ENCODE measurements at places on chromosomes 12 and 14. TPM values are rescaled to one million over a fixed set of nuclear protein-coding genes. Genes with fewer than 3 reads are reported as not detected.

Gene ENO2
- total RNA-seq: 1.3 TPM

Gene SOAT2
- not detected for total RNA-seq

Gene CLEC1A
- 0.42 TPM for total RNA-seq

DNA sequence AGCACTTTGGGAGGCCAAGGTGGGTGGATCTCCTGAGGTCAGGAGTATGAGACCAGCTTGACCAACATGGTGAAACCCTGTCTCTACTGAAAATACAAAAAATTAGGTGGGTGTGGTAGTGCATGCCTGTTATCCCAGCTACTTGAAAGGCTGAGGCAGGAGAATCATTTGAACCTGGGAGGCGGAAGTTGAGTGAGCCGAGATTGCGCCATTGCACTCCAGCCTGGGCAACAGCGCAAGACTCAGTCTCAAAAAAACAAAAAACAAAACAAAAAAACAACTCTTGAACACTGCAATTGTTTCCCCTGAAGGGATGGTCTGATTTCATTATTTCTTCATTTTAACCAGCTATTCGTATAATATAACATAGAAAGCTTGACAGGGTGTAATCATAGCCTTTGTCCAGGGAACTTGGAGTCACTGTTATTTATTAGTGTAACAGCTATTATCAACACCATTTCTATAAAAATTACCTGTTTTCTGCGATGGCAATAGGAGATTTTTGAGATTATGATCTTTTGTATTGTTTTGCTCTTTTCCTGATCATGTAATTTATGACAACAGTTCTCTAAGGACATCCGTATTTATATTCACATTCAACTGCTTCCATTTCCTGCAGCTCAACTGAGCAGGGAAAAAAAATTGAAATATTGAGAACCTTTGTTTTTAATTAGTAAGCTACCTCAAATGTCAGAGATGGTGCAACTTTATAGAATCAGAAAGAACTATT, 94.7 kb downstream of the DIP2B start:
- DNase-seq: no peak

- DNase-seq: no peak
These were observed 12.3 kb downstream of the DENND5B start for GRCh38 chr12:31578632-31579031.

- DNase-seq: no peak
These were observed 21.3 kb upstream of the FAM234B start for GRCh38 chr12:13022851-13023271.

GRCh38 chr14:100747021-100747586, 20.4 kb downstream of the DLK1 start:
- DNase-seq: no peak

DNA sequence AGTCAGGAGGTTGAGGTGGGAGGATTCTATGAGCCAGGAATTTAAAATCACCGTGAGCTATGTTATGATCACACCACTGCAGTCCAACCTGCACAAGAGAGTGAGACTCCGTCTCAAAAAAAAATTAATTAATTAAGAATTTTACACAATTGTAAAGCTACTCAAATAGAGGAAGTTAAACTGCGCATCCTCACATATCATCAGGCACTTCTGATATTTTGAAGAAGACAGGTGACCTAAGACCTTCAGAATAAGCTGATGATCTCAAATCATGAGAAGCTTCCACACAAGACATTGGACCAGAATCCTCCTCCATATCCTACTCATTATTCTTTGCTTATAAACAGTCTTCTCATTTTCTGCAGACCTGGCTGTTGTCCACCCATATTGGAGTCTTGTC, 800.9 kb downstream of the TMEM121 start:
- no peak for DNase-seq

Measured in suprapubic skin (tissue), 4 donors.